ENCODE measurements at places on chromosomes 2 and 18. TPM values are rescaled to one million over a fixed set of nuclear protein-coding genes. Genes with fewer than 3 reads are reported as not detected.

The LAPTM4A gene
- total RNA-seq, result 36.1 TPM

GRCh38 chr18:10543277-10543676 lies 17.4 kb downstream of the NAPG start:
- H3K4me3 ChIP-seq, result no peak overlapping the region
- no peak overlapping the region for H3K27ac ChIP-seq
- H3K27me3 ChIP-seq, result no peaks in the 10 kb centered on the region
- peaks cover 70% of the 10 kb centered on the region for H3K36me3 ChIP-seq
- H3K4me1 ChIP-seq, result peaks cover 3% of the 10 kb centered on the region
- no peak for DNase-seq

DNA sequence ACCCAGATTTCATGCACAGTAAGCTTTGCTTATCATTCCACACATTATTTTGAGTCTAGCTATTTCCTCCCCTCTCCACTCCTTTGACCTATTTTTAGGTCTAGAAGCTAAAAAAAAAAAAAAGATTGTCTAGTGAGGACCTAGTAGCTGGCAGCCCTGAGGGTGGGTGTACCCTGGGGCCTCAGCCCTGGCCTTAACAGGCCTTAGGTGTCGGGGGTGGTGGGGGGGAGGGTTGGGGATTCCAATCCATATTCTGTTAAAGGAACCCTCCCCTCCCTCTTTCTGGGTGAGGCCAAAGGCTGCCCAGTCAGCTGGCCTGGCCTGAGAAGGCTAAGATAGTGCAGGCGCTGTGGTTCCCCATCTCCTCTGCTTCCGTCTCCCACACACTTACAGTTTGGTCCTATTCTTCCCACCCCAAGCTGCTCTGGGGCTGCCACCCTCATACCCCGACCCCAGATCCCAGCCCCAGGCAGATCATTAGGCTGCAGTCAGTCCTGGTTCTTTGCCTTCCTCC lies 65.5 kb upstream of the HK2 start:
- H3K4me1 ChIP-seq, result peaks cover 16% of the 10 kb centered on the region
- no peak overlapping the region for H3K4me3 ChIP-seq
- H3K27me3 ChIP-seq, result no peaks in the 10 kb centered on the region
- no peak overlapping the region for H3K27ac ChIP-seq

The FEV gene
- not detected for total RNA-seq

The MOGAT1 gene
- total RNA-seq, result not detected

The ADI1 gene
- 34.1 TPM for total RNA-seq

DNA sequence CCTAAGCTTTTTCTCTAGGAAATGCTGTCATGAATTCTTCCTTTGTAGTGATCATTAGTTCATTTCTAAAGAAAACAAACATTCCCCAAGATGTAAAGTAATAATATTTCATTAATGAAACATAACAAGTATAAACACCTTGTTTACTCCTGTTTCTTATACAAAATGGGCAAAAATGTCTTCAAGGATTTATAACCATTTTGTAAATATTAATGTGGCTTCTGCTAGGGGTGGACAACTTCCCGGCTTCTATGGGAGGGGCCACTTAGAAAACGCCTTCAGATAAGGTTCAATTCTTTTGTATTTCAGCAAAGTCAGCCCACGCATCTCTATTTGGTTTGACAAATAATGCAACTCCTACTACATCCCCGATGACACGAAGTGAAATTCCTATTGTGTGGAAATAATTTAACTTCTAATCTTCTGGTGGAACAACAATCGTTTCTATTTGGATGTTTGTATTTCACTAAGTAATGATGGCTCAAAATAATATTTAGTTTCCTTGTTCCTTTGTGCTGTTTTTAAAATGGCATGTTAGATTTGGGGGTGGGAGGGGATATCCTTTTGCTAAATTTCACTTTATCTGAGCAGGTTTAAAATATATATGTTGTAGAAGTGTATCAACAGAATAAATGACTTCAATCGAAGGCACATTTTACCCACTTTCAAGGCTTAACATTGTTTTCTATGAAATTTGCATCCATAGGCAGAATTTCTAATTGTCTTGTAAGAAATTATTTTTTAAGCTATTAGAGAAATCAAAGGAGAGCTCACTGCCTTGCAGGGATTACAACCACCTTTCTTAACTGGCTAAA lies 14.7 kb upstream of the HOXD1 start:
- H3K4me3 ChIP-seq, result no peak overlapping the region
- H3K36me3 ChIP-seq, result peaks cover 3% of the 10 kb centered on the region
- H3K27me3 ChIP-seq, result peaks cover 83% of the 10 kb centered on the region
- H3K27ac ChIP-seq, result no peak overlapping the region
- DNase-seq, result no peak

The CCDC148 gene
- total RNA-seq, result not detected

DNA sequence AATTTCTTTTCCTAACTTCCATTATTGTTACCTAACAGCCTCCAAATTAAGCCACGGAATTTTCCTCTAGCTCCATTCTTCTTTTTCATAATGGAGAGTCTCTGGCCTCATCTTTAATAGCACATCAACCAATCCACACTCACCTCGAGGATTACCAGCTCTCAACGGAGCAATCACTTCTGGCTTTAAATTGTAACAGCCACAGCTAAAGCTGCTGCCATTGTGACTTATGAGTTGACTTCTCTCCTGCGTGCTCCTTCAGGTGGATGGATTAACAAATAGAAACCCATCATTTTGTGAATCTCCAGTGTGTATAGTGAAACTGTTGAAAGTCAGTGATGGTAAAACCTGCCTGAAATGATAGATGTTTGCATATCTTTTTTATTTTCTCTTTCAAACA lies 24.9 kb upstream of the SLC5A7 start:
- H3K4me3 ChIP-seq, result no peak overlapping the region
- no peaks in the 10 kb centered on the region for H3K36me3 ChIP-seq
- no peak overlapping the region for H3K27ac ChIP-seq

DNA sequence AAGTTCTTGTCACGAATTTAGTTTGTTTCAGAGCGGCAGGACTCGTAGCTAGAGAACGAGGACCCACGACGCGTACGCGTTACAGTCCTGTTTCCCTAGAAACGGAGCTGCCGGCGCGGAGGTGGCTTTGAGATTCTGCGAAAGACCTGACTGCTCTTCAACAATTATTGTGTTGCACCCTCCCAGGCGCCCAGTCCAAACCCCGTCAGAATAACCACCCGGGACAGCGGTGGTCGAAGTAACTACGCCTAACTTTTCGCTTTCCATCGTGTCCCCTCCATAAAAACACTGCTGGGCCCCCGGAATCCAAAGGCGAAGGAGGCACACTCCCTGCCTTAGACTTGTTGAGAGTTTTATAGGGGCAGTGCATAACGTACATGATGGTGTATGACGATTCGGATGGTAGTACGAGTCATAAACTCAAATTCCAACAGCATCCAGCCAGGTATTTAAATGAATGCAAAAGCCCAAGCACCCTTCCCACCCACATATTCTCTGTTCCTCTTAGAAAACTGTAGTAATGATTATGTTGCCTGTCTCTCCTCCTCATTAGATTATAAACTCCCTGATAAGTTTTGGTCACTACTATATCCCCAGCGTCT lies 651 bp upstream of the STAM2 start:
- H3K4me3 ChIP-seq, result peak overlapping the region; percentile 98
- H3K27me3 ChIP-seq, result peaks cover 7% of the 10 kb centered on the region
- no peak for DNase-seq
